ENCODE measurements at places on chromosomes 1 and 21.

- no peak for DNase-seq
Measured at GRCh38 chr21:45618846-45619485, 24.6 kb upstream of the PCBP3 start.

- no peak for DNase-seq
Measured at GRCh38 chr1:77757603-77758002, 2.0 kb downstream of the USP33 start.

- DNase-seq: no peak
Measured at GRCh38 chr1:117698398-117699160, 92.7 kb downstream of the TENT5C start.

- no peak for DNase-seq
Measured at GRCh38 chr1:62177621-62178020, 17.0 kb upstream of the L1TD1 start.

DNA sequence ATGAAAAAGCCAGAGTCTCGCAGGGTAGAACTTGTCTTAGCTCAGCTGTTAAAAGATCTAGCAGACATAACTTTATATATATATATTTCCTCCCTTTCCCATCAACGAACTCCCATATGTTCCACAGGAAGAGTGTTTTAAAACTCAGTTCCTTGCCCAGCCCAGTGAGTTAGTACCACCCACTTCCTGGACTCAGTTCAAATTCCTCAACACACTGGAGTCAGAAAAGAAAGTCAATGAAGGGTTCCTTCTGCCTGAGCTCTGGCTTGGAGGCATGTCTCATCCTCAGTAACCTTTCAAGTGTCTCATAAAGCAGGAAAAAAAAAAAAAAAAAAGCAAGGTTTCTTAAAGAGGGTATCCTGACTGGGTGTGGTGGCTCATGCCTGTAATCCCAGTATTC, 15.6 kb downstream of the TPM3 start:
- no peak for DNase-seq

DNA sequence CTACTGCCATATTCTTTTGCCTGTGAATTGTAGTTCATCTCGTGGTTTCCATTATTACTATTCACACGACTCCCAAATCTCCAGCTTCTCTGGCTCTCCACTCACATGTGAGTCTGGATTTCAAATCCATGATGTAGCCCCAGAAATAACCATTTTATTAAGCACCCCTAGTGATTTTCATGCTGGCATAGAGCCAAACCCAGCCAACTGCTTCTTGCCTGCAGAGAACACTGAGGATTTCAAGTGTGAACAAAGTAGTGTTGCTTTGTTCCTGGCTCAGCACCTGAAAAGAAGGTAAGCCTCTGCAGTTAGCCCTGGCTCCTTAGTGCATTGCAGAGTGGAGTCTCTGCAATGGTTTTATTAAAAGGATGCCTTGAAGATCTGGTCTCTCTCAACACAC, 25.9 kb downstream of the UTP25 start:
- no peak for DNase-seq

GRCh38 chr1:190328361-190328760, 149.3 kb downstream of the BRINP3 start:
- DNase-seq: no peak

DNA sequence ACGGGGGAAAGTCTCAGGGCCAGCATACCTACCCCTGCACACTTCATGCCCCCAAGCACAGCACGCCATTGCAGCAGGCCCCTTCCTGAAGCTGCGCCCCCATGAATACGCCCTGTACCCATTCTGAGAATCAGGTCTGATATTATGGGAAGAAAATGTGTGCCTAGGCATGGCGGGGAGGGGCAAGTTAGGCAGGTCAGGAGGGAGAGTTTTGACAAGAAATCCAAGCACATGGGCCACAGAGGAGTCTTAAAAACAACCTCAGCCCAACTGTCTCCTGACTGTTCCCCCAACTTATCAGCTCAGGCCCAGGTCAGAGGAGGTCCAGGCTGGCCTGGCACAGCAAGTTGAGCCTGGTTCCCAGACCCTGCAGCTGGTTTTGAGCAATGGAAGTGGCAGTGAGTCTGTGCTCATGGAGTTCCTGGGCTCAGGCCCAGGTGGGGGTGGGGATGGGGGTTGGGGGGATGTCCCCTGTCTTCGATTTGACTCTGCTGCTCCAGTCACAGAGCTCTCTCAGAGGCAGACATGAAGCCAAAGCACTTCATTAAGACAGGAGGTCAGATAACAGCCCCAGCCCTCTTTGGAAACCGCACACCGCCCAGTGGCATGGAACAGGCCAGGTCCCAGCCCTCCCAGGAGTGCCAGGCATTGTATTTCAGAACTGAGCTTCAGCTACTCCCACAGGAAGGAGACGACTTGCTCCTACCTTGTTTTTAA, 20.6 kb upstream of the BCAR3 start:
- DNase-seq: no peak

GRCh38 chr1:57711326-57711725, 287.5 kb upstream of the DAB1 start:
- no peak for DNase-seq

- DNase-seq: no peak
Measured at GRCh38 chr1:95108792-95109191, 8.4 kb upstream of the TLCD4 start.

- DNase-seq: no peak
Measured at GRCh38 chr1:218366322-218367052, 21.4 kb downstream of the TGFB2 start.

- no peak for DNase-seq
Measured at GRCh38 chr1:118250232-118250631, 65.2 kb upstream of the SPAG17 start.

DNA sequence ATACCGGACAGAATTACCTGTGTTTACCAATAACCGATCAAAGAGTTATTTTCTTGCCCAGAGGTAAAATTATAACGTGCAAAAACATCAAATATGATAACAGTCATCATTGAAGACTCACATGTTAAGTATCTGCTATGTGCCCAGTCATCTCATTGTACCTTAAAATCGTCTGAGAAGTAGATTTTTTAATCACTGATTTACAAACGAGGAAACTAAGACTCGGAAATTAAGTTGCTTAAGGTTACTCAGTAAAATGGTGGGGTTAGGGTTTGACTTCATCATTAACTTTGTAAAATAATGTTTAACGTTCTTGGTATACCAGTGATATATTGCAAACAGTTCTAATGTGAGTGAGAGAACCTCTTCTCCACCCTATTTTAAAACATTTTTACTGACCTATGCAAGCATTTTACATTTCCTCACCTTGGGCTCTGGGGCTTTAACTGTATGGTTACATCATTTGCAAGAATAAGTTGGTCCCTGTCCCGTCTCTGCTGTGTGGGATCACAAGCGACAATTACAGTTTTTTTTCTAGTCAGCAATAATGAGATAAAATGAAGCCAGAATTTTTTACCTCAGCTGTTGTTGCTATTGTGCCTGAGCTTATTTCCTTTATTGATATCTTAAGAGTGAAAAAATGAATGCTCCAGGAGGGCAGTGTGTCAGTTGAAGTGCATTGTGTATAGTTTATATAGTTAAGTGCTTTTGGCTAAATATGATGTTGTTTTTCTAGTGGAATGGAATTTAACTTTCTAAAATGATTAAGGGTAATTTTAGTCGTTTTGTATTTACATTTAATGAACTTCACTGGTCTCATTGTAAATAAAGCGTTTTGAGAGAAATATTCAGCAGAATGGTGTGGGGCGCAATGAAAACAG, 2.7 kb downstream of the RPRD2 start:
- DNase-seq: no peak

DNA sequence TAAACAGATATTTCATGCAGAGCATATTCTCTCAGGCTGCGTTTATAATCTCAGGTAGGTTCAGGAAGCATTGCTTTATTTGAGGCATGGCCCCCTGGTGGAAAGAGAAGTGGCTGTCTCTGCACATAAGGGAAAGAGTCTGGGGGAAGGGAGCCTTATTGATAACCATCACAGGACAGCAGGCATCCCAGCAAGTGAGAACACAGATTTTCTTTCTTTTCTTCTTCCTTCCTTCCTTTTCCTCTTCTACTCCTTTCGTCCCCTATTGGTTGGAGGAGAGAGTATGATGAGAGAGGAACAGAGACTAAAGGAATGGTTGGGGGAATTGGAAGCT, 21.9 kb downstream of the TSNAX start:
- DNase-seq: no peak

GRCh38 chr1:230915078-230915477, 46.8 kb upstream of the C1orf198 start:
- no peak for DNase-seq

DNA sequence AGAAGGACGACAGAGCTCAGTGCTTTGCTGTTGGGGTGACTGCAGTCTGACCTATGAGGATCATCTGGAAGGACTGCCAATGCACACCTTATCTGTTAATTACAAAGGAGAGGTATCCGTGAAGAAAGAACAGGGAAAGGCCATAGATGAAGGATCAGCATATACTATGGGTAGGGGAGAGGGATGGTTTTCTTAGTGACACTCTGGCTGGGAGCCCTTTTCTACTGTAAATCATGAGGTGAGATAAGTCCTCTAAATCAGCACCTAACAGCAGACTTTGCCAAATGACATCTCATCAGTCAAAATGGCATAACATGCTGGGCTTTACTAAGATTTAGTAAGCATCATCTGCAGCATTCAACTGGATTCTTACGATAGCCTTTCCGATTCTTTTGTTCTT, 100.0 kb downstream of the PLPPR5 start:
- no peak for DNase-seq

DNA sequence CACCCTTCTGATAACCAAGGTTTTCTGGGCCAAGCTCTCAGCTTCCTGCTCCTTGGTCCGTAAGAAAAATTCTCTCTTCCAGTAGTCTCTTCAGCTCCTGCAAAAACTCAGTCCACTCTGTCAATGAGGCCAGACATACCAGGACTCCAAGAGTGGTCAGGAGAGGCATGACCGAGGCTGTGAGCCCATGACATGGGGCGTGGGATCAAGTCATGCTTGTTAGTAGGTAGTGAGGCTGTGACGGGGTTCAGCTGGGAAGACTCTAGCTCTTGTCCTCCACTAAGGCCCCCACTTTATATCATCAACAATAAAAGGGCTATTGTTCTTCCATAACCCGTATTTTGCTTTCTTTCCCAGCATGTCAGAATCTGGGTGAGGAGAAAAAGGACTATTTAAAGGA, 10.1 kb upstream of the HCRTR1 start:
- no peak for DNase-seq

DNA sequence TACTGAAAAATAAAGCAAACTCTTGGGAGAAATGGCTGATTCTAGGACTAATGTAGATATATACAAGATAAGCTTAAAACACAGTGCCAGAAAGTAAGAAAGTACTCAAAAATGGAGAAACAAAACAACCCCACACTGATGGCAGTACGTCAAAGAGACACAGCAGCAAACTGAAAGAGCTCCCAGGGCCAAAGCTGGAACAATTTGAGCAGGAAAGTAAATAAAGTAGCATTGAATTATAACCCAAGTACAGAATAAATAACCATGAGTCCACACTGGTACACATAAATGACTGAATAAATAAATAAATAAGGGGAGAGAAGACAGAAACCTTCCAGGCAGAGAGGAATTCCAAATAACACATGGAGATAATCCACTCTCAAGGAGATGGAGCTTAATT, 120.9 kb downstream of the GLUL start:
- no peak for DNase-seq

DNA sequence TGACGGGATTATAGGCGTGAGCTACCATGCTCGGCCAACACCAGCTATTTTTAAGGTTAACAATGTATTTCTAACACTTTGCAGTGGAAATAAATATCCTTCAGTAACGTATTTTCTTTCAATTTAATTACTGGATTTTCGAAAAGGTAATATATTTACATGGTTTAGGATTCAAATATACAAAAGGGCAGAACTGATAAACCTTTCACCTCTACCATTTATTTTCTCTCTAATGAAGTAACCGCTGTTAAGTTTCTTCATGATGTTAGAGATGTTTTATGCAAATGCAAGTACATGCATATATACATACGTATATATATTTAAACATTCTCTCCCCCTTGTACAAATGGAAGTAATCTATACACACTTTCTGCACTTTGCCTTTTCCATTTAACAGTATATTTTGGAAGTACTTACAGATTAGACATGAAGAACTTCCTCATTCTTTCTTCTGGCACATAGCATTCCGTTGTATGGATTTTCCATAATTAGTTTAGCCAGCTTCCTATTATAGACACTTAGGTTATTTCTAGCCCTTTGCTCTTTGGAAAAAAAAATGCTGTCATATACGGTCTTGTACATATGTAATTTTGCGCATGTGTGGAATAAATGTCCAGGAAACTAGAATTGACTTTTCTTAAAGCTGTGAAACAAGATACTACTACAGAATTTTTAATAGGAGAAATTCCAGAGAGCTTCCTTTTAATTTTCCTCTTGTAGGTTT, 14.9 kb upstream of the HJV start:
- DNase-seq: no peak

GRCh38 chr1:226891846-226892523, 21.6 kb downstream of the PSEN2 start:
- no peak for DNase-seq

- DNase-seq: no peak
Measured at GRCh38 chr1:98181036-98181764, 260.4 kb upstream of the DPYD start.

GRCh38 chr21:33231526-33231925, 1.8 kb downstream of the IFNAR2 start:
- DNase-seq: no peak

DNA sequence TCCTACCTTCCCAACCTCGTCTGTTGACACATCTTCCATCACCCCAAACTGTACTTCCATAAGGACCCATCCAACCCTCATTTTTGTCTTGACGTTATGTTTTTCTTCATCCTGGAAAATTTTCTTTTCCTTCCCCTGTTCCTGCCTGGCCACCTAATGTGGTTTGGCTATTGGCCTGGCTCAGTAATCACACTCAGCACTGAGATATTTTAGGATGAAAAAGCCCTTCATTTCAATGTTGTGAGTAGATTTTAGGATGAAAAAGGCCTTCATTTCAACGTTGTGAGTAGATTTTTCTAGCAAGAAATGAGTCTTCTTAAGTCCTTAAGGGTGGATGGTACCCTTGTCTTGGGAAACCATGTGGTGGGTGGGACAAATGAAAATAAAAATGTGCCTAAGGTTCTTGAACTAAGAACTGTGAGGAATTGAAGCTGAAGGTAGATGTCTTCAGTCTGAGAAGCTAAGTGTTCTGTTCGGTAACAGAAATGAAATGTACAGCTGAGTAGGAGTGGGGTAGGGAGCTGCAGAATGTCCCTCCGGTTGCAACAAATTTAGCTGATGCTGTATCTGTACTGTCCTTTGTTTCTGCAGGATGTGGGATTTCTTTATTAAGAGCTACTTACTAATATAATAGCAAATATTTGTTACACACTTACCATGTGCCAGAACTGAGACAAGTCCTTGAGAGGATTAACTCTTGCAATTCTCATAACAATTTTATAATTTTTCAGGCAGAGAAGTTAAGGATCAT, 36.1 kb downstream of the DNTTIP2 start:
- DNase-seq: no peak

DNA sequence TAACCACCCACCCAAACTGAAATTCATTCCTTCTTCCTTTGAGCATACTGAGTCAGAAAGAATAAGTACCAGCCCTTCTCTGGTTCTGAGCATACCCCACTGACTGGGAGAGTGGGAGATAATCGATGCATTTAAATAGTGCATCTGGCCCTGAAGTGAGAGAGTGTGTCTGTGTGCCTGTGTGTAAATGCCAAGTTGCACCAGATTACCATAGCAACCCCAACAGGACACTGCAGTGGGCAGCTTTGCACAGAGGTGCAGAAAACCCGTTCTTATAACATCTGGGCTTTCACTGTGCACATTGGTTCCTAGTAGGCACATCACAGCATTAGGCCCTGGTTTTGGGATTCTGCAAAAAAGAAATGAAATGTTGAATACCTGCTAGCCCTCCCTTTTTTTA, 2.3 kb downstream of the ASTN1 start:
- DNase-seq: no peak

Measured in activated effector memory CD4-positive, alpha-beta T cell treated with Interleukin-2 at 50 U/mL for 16 hours (primary cell).